Activated CD4-positive, alpha-beta T cell treated with anti-CD3 and anti-CD28 coated beads, Interleukin-2, amount 50 U/mL, for 24 hours (primary cell): ENCODE measurements at places on chromosomes 5 and 9.

GRCh38 chr5:133746834-133747233, 134.5 kb upstream of the FSTL4 start:
- DNase-seq = no peak

GRCh38 chr5:74372502-74373064, 267.9 kb downstream of the ENC1 start:
- no peak for DNase-seq

DNA sequence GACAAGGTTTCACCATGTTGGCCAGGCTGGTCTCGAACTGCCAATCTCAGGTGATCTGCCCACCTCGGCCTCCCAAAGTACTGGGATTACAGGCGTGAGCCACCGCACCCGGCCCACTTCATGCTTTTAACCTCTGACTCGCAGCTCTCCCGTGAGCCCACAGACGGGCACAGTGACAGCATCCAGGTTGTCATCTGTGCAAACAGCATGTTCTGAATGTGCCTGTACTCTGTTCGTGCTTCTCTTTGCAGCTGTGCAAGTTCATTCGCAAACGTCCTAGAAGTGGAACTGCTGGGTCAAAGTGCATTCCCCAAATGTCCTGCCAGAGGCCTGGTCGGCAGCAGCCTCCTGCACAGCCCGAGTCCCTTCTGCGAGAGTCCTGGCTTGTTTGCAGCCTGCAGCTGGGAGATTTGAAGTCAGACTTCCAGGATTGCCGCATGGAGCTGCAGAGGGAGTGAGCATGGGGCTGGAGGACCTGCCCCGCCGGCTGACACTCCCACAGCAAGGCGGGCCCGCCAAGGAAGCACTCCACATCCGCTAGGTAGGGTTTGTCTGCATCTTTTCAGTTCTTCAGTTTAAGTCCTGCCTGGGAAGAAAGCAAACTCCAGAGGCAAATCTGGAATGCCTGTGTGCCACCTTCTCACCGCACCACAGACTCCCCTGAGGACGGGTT, 3.4 kb downstream of the BRD3OS start:
- no peak for DNase-seq

- DNase-seq = no peak
Measured at GRCh38 chr9:130782886-130783530, 52.0 kb upstream of the ABL1 start.

- no peak for DNase-seq
Measured at GRCh38 chr9:96117398-96118080, 184.4 kb downstream of the HSD17B3 start.

DNA sequence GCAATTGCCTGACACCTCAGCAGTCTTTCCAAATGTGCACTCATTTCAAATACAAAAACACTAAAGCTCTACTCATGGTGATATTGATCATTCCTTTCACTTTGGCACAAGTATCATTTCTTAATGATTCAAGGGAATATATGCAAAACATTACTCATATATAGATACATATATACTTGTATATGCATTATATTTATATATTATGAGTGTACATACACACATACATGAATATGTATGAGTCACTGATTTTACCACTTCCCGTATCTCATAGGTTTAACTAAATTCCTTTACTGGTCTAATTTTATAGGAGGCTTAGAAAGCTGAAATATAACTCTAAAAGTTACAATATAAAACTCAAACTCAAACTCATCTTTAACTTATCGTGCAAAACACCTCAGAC, 156.5 kb downstream of the CDH9 start:
- DNase-seq = no peak

GRCh38 chr9:2725126-2725525, 7.8 kb downstream of the KCNV2 start:
- DNase-seq = no peak

GRCh38 chr9:123769719-123770118, 160.2 kb downstream of the DENND1A start:
- DNase-seq = no peak

- no peak for DNase-seq
Measured at GRCh38 chr5:100667161-100667630, 132.0 kb downstream of the FAM174A start.

DNA sequence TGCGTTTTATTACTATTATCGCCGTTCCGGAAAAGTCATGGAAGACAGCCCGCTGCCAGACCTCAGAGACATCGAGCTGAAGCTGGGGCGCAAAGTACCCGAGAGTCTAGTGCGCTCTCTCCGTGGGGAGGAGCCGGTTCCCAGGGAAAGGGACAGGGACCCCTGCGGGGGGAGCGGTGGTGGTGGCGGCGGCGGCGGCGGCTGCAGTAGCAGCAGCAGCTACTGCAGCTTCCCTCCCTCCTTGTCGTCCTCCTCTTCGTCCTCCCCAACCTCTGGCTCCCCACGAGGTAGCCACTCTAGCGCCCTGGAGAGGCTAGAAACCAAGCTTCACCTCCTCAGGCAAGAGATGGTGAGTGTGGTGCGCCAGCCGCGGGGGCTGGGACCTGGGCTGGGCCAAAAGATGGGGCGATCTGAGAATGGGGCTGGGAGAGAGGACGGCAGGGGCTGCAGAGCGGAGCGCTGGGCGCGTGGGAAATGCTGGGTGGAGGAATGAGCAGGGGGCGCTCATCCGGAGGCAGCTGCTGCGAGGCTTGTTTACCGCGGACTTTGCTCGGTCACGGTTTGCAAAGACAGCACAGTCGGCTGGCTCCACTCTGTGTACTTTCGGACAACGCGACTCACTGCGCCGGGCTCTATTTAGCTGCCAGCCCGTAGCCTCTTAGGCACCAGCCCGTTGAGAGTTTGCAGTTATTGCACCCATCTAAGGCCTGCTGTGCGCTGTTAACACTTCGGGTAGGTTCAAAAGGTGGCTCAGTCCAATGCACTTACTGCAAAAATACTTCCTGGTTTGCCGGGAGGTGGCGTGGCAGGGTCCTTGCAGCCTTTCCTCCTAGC, 1.1 kb downstream of the LURAP1L start:
- DNase-seq = no peak

- DNase-seq = no peak
Measured at GRCh38 chr9:120683150-120683549, 31.1 kb downstream of the MEGF9 start.

DNA sequence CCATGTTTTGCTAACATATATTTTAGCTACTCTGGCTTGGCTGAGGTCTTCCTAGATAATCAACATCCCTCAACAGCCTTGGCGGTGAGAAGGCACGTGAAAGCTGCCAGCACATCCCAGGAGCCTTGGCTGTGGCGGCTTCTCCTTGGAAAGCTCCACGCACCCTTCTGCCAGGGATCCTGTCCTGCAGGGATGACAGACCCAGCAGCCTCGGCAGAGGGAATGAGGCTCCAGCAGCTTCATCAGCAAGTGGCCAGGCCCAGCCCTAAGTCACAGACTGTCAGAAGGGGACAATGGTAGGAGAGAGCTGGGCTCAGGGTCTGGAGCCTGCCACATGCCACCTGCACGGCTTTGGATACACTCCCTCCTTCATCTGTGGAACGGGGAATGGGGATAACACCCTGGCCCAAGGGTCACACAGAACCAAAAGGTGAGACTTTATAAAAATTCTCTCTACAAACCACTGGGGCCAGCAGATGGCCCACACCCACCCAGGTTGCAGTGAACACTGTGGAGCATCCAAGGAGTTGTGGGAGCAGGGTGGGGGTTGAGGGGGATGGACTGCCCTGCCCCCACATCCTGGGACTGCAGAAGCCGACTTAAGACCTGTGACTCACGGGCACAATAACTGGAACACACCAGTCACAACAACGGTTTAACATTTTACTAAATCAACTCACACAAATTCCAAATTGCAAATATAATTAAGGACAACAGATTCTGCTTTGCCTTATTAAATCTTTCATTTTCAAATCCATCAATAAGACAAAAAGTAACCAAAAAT, 65.1 kb downstream of the MACROH2A1 start:
- no peak for DNase-seq

DNA sequence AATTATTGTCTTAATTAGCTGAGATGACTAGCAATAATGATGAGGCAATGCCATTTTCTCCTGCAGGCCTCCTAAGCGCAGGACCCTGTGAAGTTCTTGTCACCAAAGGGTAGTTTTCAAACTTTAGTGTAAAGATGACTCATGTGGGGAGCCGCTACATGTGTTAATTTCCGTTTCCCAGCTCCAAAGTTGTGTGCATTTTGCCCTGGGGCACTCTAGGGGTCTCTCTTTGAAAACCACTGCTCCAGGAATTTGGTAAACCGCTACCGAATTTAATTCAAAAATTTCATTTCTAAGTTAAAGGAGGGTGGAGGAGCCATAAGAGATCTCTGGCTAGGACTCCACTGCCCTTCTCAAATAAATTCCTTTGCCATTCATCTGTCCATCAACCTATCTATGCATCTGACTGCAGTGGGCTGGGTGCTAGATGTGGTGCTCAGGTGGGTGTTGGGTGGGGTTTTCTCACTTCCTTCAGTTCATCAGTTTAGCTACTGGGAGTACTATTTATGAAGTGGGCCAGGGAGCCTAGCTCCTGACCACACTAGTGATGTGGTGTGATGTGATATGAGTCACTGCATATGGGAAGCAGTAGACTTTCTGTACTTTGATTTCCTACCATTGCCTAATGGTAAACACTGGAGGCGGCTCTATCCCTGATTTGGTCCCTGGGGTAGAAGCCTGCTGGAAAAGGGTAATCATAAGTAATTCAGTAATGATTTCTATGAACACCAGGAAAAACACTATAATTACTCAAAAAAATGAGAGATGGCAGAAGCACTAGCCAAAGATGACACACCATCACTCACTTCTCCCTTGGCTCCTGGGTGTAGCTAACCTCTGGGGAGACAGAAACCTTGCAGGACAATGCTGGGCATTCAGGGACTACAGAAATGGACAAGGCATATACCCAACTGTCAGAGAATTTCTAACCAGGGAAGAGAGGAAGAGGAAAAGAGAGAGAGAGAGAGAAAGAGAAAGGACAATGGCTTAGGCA, 4.0 kb upstream of the ZSWIM6 start:
- DNase-seq = no peak

DNA sequence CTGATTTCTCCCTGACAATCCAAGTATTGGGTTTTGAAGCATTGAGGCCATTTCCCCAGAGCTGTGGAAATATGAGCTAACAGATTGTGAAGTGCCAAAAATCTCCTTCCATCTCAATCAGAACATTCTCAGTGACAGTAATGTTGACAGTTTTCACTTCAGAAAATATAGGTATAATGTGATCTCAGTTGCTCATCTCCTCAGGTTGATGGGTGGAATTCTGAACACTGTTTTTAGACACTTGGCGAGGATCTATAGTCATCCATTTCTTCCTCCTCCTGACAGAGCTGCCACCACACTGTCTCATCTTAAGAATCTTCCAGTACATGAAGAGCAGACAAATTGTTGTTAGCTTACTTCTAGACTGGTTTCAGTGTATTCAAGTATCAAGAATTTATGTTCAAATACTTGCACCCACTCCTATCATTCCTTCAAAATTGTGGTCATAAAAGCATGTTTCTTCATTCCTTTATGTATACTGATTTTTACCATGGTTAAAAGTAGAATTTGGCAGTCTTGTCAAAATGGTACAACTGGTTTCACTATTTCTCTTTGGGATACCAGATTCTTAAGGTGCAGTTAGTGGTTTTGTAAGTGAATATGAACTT, 199.7 kb upstream of the TLE4 start:
- no peak for DNase-seq

GRCh38 chr9:133008824-133009223, 22.0 kb upstream of the GTF3C5 start:
- DNase-seq = no peak

DNA sequence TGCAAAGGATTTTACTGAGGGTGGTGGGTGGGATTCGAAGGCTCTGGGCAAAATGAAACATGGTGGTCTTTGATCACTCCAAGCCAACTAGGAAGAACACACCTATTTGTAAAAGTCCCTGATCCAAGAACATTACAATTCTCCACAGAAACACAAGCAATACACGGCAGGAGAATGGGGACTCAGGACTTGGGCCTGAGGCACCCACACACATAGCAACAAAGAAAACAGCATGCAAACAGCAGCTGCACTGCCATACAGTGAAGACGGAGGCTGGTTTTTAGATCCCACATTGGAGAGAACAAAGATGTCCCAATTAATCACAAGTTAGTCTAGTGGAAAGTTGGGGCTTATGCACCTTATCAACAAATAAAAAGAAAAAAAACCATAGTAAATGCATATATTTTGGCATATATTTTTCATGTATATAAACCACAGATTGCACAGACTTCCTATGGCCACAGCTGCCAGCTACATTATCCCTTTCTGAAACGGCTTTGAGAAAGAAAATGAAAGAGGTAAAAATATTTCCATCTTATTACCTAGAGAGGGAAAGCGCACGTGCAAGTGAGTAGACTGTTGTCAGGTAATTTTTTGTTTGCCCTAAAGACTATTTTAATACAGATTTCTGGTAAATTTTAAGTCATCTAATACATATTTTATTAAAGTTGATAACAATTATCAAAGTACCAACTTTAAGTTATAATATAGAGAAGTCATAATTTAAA, 410.9 kb downstream of the BNC2 start:
- DNase-seq = no peak

DNA sequence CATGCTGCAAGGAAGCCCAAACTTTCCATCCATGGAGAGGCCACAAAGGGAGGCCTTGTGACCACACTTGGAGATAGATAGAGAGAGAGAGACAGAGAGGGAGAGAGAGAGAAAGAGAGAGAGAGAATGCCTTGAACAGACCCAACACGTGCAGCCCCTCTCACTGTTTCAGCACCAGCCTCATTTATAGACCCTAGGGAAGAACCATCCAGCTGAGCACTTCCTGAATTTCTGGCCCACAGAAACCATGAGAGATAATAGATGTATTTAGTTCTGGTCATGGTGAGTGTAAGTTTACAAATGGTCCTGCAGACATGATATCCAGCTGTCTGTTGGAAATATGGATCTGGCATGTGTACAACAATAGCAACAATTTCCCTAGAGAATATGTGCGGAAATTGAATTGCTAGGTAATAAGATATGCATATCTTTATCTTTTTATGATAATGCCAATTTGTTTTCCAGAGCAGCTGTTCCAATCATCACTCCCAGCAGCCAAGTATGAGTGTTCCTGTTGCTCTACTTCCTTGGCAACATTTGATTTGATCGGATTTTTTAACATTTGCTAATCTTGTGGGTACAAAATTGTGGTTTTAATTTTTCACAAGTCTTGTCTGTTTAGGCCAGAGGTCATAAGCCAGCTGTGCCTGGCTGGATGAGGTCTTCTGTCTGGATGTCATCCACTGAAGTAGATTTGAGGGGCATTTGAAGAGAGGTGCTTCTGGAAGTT, 217.3 kb upstream of the IL12B start:
- DNase-seq = no peak

- no peak for DNase-seq
Measured at GRCh38 chr5:14739538-14739937, 75.0 kb downstream of the OTULIN start.

GRCh38 chr9:135480071-135480939, 723 bp downstream of the PPP1R26 start:
- no peak for DNase-seq

- DNase-seq = no peak
Measured at GRCh38 chr9:132327537-132327936, 27.2 kb downstream of the SETX start.

- no peak for DNase-seq
Measured at GRCh38 chr5:13278148-13278547, 666.3 kb downstream of the DNAH5 start.
